ENCODE measurements at places on chromosomes 5 and 9. TPM values are rescaled to one million over a fixed set of nuclear protein-coding genes. Genes with fewer than 3 reads are reported as not detected.

Gene GRXCR2
- not detected for total RNA-seq

Gene IL9
- not detected for total RNA-seq

Gene KCNIP1
- 3.6 TPM for total RNA-seq

Gene GNA14
- total RNA-seq = 3.8 TPM

Gene TMC1
- total RNA-seq = 0.75 TPM

Gene PCDHB3
- 2.6 TPM for total RNA-seq

Gene RNF14
- total RNA-seq = 67.1 TPM

Gene PCDHGA6
- 21.6 TPM for total RNA-seq

Gene DNAH5
- total RNA-seq = not detected

Gene CD14
- total RNA-seq = 0.48 TPM

Gene ADGRD2
- total RNA-seq = not detected

Gene CAMK2A
- not detected for total RNA-seq

Gene PCDHGB3
- total RNA-seq = 3.3 TPM

Gene LRRC14B
- not detected for total RNA-seq

Gene ARID3C
- not detected for total RNA-seq

Gene CERCAM
- 10.1 TPM for total RNA-seq

Gene TYRP1
- total RNA-seq = 0.94 TPM
